ENCODE measurements at places on chromosomes 16 and 17.

DNA sequence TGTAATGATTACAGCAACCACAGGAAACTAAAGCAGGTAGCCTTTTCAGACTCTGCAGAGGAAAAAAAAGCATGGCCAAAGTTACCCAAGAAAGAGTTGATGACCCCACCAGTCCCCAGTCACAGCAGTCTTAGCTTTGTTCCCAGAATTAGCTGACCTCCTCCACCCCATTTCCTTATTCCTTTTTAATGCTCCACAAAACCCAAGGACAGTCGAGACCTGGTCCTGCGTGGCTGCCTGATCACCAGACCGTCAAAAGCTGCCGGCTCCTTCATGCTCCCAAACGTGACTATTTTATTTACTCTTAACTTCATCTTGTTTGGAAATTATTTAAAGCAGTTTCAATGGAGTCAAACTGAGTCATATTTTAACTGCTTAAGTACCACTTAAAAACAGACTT is 28.7 kb upstream of the MED9 start:
- DNase-seq: no peak

DNA sequence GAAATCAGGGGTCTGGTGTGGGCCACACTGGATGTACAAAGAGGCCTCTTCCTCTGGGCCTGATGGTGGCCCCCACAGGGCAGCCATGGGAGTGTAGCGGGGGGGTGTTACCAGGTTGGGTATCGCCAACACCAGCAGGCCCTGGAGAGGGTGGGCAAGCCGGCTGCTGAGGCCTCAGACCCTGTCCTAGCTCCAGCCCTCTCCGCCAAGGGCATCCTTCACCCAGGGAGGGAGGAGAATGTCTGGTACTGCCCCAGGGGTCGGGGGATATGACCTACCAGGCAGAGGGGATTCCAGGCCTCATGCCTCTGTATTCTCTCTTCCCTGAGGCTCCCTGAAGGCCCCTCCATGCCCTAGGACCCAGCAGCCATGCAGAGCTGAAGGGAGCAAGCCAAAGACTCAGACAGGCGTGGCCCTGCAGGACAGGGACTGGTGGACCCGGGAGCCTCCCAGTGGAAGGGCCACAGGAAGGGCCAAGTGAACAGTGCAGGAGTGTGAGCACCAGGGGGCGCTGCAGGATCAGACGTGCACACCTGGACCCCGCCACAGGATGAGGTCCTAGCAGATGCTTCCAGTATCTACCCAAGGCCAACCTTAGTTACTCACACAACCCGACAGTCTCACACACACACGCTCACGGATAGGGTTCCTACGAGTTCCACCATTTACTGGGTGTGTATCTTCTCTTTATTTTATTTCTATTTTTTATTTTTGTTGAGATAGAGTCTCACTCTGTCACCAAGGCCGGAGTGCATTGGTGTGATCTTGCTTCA is 10.9 kb upstream of the CES4A start:
- DNase-seq: peak; percentile 44

GRCh38 chr16:2451851-2452320 is 8.0 kb upstream of the TEDC2 start:
- no peak for DNase-seq

DNA sequence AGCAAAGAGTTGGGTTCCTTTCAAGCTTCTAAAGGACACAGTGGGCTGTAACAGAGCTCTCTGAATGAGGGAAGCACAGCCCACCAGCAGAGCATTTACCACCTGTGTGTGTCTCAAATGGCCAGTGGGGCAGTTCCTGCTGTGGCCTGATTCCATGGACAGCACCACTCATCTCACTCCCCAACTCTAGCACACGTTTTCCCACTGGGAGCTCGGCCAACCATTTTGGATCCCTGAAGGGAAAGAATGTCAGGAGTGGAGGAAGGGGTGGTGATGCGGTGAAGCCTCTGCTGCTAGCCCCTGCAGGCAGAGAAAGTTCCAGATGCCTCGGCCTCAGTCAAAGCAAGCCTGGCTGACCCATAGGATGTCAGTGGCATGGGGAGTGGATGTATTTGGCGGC is 86.6 kb downstream of the PLXDC1 start:
- no peak for DNase-seq

DNA sequence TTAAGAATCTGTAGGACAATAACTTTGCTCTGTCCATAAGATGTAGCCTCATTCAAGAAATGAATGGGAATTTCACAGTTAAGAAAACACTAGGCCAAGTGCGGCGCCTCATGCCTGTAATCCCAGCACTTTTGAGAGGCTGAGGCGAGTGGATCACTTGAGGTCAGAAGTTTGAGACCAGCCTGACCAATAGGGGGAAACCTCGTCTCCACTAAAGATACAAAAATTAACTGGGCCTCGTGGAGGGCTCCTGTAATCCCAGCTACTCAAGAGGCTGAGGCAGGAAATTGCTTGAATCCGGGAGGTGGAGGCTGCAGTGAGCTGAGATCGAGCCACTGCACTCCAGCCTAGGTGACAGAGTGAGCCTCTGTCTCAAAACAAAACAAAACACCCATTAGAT is 19.9 kb upstream of the RSL1D1 start:
- DNase-seq: no peak

DNA sequence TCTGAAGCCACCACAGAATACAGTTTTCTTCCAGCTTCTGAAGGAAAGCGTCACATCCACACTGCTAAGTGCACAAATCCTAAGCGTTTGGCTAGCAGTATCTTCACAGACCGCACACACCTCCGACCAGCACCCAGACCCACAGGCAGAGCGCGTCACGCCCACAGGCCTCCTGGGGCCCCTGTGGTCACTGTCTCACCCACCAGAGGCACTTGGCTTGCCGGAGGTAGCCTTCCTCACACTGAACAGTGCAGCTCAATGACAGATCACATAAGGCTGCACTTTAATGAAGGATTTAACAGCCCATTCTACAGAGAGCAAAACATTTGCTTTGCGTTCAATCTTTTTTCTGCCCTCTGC is 21.2 kb downstream of the SPHK1 start:
- DNase-seq: no peak

- no peak for DNase-seq
Observed at GRCh38 chr16:55467898-55468297, 11.1 kb upstream of the MMP2 start.

- DNase-seq: no peak
Observed at GRCh38 chr17:15457723-15458094, 9.7 kb downstream of the CDRT4 start.

GRCh38 chr17:1630662-1631061 is 2.0 kb upstream of the SLC43A2 start:
- DNase-seq: no peak

- DNase-seq: no peak
Observed at GRCh38 chr16:8798174-8798527, 512 bp downstream of the PMM2 start.

DNA sequence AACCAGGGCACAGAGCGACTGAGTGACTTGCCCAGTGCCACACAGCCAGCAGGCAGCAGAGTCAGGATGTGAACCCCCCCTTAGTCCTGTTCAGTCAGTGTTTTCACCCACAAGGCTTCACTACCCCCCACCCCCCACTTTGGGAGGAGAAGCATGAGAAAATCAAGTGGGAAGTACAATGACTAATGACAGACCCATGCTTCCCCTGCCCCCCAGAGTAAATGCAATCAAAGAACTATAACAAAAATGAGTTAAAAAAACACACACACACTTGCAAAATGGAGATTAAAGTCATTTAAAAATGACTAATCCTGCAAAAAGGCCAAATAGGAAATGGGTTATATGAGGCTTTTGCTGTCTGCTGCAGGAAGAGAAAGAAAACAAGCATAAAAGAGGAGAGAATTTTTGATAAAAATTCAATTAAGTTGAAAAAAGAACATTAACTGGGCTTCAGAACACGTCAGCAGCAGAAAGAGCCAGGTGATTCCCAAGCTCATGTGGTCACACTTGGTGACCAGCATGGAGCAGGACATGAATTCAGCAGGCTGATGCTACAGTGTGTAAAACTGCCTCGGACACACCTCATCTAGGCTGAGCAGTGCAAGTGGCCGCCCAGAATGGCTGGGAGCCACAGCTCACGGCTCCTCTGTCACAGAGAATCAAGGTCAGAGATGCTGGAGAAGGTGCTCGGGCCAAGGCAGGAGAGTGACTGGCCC is 212.3 kb downstream of the ZNF423 start:
- no peak for DNase-seq
